ENCODE measurements at places on chromosomes 11 and 22.

DNA sequence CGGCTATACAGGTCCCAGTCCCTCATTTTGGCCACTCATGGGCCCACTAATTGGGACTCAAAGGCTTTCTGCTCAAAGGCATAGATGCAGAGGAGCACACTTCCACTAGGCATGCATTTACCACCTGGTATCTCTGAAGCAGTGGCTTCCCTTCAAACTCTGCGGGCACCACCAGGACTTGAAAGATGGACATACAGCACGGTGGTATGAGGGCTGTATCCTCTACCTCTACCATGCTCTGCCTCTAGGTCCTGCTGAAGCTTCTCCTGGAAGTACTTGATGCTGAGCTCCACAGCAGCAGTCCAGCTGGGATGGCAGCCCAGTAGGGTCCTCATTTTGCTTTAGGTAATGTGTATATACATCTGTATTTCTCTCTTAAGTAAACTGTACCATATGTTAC is 49.9 kb downstream of the RAB6A start:
- DNase-seq: no peak

- no peak for DNase-seq
These were observed 32.9 kb downstream of the RBFOX2 start for GRCh38 chr22:35995772-35996171.

DNA sequence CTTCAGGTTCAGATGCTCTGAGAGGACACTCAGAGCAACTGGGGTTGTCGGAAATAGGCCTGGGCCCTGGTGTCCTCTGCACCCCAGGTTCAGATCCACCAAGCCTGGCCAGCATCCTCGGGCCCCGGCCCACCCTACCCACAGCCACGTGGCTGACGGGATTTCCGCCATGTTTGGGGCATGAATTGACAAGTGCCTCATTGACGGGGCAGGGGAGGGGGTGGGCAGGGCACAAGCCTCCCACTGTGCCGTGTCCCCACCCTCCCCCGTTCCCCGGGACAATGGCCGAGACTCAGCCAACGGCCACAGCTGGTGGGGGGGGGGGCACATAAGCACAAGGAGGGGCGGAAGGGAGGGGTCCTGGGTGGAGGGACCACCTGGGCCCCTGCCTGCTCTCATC is 8.5 kb downstream of the MYRF start:
- peak; percentile 80 for DNase-seq

DNA sequence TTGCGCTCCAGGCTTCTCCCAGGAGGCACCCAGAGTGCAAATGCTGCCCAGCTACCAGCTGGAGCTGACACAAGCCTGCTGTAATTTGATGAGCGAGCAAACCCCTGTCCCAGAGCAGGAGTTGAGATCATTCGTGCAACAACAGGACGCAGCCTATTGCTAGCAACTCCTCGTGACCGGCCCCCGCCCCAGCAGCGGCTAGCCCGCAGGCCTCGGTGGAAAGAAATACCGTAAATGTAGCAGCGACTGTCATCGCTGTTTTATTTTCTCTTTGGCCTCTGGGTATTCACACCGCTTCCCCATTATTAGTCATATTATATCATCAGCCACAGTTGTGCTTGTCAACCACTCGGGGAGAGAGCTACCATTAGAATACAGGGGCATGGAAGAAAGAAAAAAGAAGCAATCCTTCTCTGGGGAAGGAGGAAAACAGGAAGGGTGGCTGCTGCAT is 59.2 kb upstream of the ATXN10 start:
- DNase-seq: no peak

- no peak for DNase-seq
These were observed 1.9 kb downstream of the OR52H1 start for GRCh38 chr11:5546457-5546856.

- no peak for DNase-seq
These were observed 176.5 kb upstream of the POU2AF2 start for GRCh38 chr11:111069066-111069465.

- DNase-seq: no peak
These were observed 505.7 kb upstream of the LUZP2 start for GRCh38 chr11:23991165-23991539.

Measured in hippocampal formation (tissue), 2 donors.